ENCODE measurements at places on chromosomes 11 and 22.

GRCh38 chr11:65560555-65561418, 2.6 kb upstream of the LTBP3 start:
- peak; percentile 66 for DNase-seq

- no peak for DNase-seq
These were observed 328.8 kb upstream of the CTSC start for GRCh38 chr11:88666364-88666763.

DNA sequence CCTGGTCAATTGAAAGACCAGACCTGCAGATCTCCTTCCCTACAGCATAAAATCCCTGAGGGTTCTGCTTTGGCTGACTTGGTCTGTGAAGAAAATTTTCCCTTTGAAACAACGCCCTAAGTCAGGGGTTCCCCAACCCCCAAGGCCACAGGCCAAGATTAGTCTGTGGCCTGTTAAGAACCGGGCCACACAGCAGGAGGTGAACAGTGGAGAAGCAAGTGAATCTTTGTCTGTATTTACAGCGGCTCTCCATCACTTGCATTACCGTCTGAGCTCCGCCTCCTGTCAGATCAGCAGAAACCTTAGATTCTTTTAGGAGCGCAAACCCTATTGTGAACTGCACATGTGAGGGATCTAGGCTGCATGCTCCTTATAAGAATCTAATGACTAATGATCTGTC, 38.2 kb downstream of the CCDC83 start:
- DNase-seq, result no peak

- DNase-seq, result no peak
These were observed 5.5 kb upstream of the IL10RA start for GRCh38 chr11:117980720-117981119.

GRCh38 chr22:46735747-46736608, 2.1 kb downstream of the CERK start:
- no peak for DNase-seq

DNA sequence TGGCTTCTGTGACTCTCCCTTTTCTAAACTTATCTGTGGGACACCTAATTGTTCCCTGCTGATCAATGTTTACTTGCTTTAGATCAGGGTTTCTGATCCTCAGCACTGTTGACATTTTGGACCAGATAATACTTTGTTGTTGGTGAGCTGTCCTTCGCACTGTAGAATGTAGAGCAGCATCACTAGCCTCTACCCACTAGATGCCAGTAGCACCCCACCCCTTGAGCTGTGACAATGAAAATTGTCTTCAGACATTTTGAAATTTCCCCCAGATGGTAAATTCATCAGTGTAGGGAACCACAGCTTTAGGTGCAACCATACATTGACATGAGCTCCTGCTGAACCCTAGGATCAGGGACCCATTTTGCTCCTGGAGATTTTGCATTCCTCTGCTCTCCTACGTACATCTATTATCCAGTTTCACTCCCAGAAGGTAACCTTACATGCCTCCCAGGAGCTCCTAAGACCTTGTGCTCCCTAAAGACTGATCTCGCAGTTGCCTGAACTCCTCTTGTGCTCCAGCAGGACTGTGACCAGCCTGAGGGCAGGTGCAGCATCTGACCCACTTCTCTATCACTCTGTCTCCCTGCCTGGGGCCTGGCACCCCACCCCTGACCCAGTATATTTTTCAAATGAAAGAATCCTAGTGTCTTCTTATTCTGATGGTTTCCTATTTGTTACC, 107.8 kb downstream of the FAR1 start:
- peak; percentile 26 for DNase-seq

DNA sequence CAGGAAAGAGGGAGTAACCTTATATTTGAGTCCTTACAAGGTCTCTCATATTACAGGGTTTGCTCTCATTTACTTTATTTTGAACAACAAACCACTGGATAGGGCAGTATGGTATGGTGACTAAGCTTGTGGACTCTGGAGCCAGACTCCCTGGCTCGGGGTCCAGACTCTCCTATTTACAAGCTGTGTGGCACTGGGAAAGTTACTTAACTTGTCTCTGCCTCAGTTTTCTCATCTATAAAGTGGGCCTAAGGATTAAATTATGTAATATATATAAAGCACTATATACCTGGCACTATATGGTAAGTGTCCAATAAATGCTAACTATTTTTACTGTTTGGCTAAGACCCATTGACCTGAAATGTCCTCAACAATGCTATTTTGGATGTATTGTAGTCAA, 1.7 kb upstream of the DCHS1 start:
- DNase-seq, result no peak

- DNase-seq, result no peak
These were observed 12.7 kb downstream of the BTG4 start for GRCh38 chr11:111499483-111499882.

- DNase-seq, result no peak
These were observed 9.3 kb upstream of the GLB1L3 start for GRCh38 chr11:134266841-134267251.

GRCh38 chr22:36409911-36410756, 22.4 kb upstream of the MYH9 start:
- DNase-seq, result no peak

DNA sequence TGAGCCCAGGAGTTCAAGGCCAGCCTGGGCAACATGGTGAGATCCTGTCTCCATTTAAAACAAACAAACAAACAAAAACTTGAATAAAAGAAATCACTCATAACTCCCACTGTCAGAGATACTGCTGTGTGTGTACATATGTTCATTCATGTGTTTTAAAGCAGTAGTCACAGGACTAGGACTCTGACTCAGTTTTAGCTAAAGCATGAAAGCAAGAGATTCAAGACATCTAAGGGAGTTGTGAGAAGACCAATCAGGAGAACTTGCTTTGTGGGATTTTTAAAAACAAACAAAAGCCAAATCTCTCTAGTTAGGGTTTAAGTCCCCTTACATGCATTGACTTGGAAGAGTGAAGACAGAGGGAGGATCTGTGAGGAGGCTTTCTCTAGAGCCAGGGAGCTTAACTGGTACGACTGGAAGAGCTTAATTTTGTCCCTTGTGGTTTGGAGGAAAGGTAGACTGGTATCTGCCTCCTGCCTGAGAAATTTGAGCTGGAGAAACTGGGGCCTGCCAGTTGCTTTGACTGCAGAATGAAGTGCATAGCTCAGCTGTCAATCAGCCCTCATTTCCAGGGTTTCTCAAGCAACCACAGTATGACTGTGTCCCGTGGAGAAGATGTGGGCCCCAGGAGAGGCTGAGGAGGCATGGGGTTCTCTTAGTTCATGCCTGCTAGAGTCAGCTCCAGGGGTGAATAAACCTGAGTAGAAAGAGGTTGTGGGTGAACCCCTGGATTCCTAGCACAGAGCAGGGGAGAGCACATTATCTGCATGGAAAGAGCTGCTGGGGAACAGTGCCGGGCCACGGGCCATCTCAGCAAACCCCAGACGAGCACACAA, 30.6 kb downstream of the EXPH5 start:
- no peak for DNase-seq

DNA sequence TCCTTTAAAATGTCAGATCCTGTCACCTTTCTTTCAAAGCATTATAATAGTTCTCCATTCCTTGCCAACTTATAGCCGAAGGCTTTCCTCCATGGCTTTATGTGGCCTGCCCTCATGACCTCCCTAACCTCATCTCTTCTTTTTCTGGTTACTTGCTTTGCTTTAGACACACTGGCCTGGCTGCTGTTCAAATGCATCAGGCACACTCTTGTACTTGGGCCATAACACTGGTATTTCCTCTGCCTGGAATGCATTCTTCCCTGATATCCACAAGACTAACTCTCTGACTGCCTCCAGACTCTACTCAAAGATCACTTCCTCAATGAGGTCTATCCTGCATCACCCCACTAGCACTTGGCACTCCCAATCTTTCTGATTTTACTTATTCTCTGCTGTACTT, 710.3 kb downstream of the KCNA4 start:
- no peak for DNase-seq

DNA sequence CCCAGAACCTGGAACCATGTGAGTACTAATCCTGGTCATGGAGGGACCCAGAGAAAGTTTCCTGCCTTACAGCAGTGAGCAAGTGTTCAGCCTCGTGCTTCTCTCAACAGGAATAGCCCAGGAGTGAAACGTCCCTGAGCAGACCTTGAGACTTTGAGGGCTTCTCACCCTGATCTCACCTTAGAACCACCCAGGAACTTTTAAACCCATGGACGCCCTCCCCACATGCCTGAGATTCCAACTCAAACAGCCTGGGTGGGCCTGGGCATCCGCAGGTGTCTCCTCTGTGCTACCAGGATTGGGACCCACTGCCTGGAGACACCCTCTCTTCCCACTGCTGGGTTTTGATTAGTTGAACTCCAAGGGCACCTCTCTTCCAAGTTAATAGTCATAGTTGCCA, 297.2 kb downstream of the NTM start:
- no peak for DNase-seq

DNA sequence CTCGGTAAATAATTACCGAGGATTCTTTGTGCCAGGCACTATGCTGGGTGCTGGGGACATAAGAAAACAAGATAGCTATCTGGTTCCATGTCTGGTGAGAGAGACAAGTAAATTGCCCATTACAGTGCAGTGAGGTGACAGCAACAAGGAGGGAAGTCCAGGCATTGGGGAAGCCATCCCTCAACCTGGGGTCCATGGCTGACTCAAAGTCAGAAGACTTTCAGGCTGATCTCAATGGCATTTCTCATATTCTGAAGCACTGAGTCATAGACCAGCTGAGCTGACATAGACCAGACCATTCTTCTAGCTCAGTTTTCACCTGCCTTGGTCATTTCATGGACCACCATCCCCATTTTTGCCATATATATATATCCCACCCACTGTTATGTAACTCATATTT, 158.8 kb downstream of the TTC17 start:
- no peak for DNase-seq

DNA sequence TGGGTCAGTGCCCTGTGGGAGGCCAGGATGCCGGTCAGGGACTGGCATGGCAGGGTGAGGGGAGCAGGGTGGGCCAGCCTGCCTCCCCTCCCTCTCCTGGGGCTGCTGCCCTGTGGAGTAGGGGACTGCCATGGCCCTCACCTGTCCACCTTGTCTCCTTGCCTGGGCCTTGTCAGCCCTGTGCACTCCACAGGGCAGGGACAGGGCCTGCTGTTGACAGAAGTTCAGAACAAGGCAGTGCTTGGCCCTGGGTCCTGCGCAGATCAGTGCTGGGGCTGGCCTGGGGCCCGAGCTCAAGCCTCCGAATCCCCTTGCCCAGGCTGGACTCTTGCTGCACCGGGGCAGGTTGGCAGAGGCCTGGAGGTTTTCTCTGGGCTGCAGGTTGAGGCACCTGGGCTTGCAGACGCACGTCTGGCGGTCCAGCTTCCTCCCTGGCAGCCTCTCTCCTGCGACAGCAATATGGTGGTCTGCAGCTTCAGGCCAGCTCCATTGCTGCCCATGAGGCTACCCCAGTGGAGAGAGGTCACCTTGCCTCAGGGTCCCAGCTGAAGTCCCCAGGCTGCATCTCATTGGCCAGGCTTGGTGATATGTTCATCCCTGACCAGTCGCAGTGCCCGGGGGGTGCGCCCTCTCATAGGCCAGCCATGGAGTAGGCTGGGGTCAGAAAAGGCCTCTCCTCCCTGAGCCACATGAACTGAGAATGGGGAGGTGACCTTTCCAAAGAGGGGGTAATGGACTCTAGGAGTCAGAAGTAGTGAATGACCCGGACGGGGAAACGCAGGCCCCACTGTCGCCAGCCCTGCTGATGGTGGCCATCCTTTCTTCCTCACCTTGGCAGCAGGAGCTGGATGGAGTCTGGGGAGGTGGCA, 21.5 kb upstream of the CHKA start:
- DNase-seq, result no peak

DNA sequence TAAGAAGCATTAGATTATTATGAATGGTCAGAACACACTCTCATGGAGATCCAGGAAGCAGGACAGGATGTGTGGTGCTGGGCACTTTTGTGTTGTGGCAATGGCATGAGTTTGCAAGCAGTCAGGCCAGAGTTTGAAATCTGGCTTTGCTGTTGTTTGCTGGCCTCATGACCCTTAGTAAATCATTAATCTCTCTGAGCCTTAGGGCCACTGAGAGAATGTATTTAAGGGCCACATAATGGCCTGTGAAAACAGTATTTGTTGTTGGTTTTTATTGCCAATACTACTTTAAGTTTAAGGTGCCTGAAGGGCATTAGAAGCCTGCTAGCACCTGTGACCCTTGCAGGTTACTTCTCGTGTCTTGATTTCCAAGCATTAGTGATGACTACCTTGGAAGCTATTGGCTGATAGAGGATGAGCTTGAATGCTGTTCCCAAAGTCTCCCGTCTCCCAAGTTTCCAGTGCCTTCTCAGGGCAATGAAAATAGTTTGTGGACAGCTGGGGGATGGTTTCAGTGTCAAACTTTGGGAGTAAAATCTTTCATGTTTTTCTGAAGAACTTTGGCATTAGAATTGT, 24.6 kb downstream of the STIM1 start:
- DNase-seq, result no peak

DNA sequence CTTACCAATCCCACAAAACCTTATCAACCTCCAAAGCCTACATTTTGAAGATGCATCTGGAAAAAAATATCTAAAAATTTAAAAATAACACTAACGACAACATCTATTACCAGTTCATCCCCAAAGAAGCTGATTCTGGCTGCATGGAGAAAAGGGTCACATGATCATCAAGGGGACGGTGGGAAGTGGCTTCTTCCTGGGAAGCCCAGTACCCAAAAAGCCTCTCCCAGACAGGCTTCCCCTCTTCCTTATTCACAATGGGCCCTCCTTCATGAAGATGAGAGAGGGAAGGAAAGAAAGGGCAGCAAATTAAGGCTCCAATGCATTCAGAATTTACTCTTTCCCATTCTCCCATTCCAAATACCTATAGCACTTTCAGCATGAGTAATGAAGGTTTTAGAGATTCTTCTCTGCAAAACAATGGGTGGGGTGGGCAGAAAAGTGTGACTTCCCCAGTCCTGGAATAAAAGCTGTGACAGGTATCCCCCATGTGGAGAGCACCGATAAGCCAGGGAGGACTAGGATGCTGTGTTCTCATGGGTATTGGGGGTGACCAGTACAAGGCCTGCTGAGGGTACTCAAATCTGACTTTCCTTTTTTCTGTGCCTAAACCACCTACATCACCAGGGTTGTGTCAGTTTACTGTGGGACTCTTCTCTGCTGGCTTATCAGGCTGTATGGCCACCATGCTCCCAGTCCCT, 88.2 kb downstream of the SIK3 start:
- DNase-seq, result no peak

- no peak for DNase-seq
These were observed 1.2 kb downstream of the BARX2 start for GRCh38 chr11:129376658-129377341.

GRCh38 chr11:65290448-65291165, 24.1 kb upstream of the CDC42EP2 start:
- peak; percentile 17 for DNase-seq

DNA sequence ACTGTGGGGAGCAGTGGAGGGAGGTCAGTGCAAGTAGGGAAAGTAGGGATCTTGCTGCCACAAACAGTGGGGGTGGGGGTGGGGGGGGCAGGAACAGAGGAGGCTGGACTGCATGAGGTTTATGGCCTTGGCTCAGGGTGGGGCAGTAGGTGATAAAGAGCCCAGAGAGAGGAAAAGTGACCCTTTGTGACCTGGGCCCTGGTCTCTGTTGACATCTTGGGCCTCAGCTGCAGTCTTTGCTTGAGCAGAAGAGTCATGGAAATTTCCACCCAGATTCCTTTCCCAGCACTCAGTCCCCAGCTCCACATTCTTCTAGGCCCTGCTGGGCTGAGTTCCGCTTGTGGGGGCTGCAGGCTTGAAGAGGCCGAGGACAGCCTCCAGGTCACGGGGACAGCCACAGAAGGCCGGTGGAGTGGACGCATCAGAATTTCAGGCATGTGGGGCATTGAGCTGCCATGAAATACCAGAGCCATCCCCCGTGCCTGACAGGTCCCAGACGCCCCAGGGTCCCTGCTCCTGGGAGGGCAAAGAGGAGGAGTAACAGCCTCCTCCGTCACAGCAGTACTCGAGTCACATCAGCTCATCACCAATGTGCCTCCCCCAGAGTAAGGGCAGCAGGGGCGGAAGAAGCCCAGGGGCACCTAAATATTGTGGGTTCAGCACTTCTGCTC, 9.7 kb upstream of the MALAT1 start:
- DNase-seq, result no peak

Measured in NCI-H1694 (cell line).